ENCODE measurements at places on chromosomes 7 and 10.
A peak's percentile ranks its signal among the peaks of the same experiment; 100 is the strongest.

GRCh38 chr10:78777466-78777865, 291.3 kb upstream of the ZMIZ1 start:
- DNase-seq, result peak; percentile 64

DNA sequence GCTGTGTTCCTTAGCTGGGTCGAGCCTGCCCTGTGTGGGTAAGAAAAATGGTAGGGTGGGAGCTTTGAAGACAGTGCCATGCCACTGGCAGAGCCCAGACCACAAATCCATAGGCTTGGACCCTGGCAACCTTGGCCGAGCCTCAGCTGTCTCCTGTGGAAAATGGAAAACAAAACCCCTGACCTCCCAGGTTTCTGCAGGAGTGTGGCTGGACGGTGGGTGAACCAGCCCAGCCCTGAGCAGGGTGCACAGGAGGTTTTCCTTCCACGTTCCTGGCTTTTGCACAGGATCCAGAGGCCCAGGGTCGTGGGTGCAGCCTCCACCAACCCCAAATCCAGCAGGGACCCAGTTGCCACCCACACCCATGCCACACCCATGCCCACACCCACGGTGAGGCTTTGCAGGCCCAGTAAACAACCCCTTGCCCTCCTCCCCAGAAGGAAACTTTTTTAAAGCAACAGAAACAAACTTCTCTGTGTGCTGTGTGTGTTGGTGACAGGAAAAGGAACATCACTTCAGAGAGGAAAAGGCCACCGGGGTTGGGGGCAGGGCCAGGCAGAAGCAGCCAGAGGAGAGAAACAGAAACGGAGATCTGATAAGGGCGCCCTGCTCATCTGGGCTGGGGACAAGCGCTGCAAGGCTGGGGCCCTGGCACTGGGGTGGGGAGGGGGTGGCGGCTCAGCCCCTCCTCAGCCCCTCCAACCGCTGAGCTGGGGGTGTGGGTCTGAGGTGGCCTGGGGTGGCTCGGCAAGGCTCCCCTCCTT, 20.7 kb upstream of the ZMIZ1 start:
- DNase-seq, result no peak

GRCh38 chr7:12646139-12646538, 41.3 kb upstream of the ARL4A start:
- peak; percentile 55 for DNase-seq

GRCh38 chr10:7471720-7472367, 61.0 kb upstream of the SFMBT2 start:
- no peak for DNase-seq

DNA sequence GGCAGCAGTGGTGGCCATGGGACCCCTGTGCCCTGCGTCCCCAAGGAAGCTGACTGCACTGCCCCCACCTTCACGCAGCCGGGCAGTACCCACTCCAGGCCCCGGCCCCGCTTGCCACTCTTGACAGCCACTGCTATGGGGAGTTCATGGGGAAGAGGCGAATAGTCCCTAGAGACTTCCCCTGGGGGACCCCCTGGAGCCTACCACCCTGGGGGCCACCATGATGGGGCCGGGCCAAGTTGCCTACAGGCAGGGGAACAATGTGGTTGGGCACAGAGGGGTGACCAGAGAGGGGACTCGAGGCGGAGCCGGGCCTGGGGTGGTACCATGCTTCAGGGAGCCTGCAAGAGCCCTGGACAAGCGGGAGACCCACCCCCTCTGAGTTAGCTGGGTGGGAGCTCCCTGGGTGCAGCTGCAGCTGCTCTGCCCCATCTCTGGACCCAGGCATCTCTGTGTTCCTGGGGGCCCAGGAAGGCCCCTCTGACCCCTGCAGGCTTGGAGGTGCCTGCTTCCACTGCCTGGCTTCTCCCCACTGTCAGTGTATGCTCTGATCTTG, 567.6 kb downstream of the GRM8 start:
- no peak for DNase-seq

DNA sequence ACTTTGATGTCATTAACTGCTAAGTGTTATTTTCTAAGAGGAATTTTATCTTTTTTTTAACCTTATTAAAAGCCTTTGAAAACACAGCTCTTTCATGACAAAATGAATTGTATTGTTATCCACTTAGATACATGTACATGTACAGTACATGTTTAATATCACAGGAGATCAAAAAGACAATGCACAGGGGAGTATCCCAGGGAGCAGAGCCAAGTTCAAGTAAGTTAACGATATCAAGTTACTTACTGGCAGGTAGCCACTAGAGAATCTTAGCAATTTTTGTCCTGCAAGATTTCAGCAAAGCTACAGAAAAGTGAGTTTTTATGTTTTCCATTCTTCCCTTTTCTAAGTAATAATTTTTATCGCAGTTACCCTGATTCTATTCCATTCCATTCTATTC, 33.9 kb upstream of the ARL4A start:
- DNase-seq, result peak; percentile 48

DNA sequence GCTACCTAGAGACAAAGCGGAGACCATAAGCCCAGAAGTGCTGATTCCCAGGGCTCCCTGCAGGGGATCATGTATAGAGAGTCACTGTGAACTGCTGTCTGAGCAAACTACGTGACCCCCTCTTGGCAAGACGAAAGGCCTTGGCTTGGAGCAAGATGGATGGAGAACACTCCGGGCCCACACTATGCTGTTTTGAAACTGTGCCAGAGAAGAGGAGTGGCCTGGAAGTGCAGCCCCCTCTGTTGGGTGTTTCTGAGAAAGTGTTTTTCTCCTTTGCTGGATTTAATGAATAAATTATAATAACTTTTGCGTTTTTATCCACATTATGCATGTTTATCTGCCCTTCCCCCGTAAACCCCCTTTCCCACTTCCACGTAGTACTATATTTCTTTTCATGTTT, 639.3 kb upstream of the GALNT17 start:
- DNase-seq, result no peak

DNA sequence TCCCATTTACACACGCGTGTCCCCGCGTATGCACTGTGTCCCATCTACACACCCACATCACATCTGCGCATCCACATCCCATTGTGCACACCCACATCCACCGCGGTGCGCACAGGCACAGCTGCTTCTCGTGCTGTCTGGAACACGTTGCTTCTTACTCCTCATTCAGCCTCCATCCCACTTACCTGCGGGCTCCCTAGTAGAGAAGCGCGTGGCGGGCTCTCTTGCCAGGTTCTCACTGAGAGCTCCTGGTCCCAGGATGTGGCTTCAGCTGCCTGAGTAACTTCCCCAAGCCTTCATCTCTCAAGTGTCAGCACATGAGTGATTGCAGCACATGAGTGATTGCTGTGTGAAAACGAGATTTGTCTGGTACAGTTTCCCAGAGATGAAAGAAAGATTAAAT, 117.8 kb downstream of the TRRAP start:
- DNase-seq, result no peak

DNA sequence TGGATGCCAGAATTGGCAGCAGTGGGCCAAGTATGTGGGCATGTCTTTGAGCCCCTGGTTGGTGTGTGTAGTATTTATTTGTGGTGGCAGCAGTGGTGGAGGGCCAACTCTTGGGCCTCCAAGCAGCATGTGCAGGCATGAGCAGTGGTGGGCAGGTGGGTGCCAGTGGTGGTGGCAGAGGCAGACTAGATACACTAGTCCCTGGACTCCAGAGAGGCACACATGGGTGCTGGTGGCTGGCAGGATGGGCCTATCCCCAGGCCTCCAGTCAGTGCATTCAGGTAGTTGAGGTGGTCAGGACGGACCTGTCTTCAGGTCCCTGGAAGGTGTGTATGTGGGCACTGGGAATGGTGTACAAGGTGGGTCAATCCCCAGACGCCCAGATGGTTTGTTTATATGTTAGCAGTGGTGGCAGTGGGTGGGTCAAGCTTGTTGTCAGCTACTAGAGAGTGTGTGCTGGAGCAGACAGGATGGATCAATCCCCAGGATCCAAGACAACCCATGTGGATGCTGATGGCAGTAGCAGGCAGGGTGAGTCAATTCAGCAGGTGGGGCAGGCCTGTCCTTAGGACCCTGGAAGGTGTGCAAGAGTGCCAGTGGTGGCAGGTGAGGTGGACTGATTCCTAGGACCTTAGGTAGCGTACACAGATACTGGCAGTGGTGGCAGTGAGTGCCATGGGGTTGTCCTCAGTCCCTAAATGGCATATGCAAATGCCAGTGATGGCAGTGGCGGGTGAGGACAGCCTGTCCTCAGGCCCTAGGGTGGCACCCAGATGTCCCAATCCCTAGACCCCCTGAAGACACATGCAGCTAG, 294.3 kb downstream of the RPS24 start:
- DNase-seq, result no peak

DNA sequence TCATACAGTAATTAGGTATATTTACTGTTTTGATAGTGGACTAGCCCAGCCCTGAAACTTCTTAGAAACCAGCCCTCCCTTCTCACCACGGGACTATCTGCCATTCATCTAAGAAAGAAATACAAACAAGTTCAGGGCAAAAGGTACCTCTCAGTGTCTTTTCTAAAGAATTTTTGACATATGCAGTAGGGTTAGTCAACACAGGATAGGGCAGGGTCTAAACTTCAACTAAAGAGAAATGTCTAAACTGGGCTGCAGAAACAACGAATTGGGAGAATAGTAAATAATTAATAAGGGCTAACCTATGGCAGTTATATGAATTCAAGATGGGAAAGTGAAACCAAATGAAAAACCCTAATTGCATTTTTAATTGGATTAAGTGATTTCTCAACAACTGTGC, 496.6 kb downstream of the INHBA start:
- DNase-seq, result no peak

GRCh38 chr10:100349672-100350071, 2.6 kb downstream of the SCD start:
- no peak for DNase-seq

DNA sequence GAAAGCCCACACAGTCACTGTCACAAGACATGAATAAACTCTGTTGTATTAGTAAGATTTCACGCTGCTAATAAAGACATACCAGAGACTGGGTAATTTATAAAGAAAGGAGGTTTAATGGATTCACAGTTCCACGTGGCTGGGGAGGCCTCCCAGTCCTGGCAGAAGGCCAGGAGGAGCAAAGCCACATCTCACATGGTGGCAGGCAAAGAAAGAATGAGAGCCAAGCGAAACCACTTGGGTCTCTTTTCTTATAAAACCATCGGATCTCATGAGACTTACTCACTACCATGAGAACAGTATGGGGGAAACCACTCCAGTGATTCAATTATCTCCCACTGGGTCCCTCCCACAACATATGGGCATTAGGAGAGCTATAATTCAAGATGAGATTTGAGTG, 110.2 kb downstream of the ST8SIA6 start:
- DNase-seq, result peak; percentile 41

DNA sequence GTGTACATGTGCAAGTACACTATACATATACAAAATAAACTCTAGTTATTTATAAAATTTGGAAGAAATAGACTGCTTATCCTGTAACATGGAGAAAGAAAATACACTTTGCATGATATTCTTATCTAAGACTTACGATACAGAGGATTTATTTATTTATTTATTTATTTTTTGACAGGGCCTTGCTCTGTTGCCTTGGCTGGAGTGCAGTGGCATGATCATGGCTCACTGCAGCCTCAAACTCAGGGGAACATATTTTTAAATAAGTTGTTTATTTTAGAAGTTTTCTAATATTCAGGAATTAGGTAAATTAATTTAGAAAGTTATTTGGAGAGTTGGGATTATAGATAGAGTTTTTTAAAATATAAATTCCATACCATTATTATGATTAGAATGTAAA, 116.7 kb downstream of the GPR85 start:
- no peak for DNase-seq

GRCh38 chr7:127437241-127437640, 44.7 kb upstream of the ZNF800 start:
- no peak for DNase-seq

- no peak for DNase-seq
These were observed 136.9 kb upstream of the CDK6 start for GRCh38 chr7:92973293-92973731.

- DNase-seq, result peak; percentile 55
These were observed 265.7 kb upstream of the IMMP2L start for GRCh38 chr7:111827863-111828504.

DNA sequence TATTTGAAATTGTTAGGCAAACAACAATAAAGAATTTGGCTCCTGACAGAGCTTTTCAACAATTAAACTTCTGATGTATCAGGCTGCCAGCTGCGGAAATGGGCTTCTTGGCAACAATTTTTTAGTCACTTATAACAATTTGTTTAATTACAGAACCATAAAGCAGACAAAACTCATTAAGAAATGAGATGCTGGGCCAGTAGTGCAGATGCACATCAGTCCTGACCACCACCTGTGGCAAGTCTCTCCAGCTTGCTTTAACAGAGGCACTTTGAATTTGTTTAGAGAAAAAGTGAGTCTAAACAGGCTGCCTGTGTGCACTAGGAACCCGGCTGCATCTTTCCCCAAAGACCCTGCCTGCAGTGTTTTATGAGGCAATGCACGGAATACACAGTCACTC, 1124.4 kb downstream of the NXPH1 start:
- no peak for DNase-seq

DNA sequence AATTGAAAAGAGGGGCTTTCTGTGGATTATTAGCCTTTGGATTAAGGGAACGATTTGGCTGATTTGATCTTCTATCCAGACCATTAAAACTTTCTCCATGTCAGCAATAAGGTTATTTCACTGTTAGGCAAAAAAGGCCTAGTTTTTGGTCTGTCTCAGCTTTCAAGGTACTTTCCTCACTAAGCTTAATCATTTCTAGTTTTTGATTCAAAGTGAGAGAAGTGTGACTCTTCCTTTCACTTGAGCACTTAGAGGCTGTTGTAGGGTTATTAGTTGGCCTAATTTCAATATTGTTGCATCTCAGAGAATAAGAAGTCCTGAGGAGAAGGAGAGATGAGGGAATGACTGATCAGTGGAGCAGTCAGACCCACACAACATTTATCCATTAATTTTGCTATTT, 596.0 kb upstream of the TPK1 start:
- DNase-seq, result no peak

GRCh38 chr7:85356916-85357315, 170.1 kb upstream of the SEMA3D start:
- DNase-seq, result no peak

- DNase-seq, result no peak
These were observed 38.7 kb downstream of the CDK6 start for GRCh38 chr7:92797693-92798092.

DNA sequence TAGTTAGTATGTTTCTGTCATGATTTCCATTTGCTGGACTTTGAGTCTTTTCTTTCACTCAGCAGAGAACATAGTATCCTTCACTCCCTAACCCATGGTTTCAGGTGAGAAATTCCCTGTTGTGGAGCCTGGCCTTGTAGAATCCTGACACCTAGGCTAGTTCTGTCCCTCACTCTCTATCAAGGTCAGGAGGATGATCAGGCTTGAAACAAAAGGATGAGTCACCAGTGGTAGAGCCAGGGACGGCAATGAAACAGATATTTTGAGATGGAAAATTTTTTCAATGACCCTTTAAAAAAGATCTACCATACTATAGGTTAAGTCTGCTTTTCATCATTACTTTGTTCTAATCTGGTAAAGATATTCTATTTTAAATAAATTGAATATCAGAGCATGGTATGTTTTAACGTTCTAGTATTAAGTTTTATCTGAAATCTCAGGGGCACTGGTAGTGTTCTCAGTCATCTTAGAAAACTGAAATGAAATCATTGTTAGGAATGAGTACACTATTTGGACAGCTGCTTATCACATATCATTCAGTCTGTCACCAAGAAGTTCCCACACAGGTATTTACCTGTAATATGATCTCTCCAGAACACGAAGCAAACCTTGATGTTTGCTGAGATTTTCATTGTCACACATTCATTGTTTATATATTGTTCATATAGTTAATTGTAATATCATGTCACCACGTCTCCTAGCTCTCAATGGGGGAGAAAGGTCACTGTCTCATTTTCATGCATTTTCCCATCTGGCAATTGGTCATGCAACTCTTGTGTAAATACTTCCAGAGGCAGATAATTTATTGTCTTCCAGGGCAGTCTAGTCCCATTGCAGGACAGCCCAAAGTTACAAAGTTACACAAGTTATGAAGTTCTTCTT, 299.9 kb upstream of the LRRTM3 start:
- DNase-seq, result no peak
